ENCODE measurements at places on chromosomes 2 and 18.

- no peak for DNase-seq
Measured at GRCh38 chr2:207258263-207258991, 92.7 kb upstream of the KLF7 start.

DNA sequence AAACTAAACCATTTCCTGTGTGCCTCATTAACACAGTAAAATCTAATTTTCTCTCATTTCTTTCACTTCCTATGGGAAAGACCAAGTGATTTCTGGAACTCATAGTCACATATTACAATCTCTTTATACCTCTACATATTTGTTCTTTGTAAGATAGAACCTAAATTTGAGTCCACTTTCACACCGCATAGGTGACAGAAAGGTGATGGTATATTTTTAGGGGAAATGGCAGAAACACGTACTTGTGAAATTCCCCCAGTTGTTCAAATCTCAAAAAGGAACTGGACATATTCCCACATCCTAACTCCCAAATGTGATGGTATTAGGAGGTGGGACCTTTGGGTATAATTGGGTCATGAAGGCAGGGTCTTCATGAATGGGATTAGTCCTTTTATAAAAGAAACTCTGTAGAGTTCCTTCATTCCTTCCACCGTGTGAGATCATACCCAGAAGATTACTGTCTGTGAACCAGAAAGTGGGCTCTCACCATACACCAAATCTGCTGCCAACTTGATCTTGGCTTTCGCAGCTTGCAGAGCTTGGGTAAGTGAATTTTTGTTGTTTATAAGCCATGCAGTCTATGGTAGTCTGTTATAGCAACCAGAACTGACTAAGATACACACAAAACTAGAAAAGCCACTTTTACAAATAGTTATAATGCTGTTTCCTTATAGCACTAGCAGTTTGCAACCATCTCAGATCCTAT lies 542.1 kb downstream of the DSC3 start:
- no peak for DNase-seq

- no peak for DNase-seq
Measured at GRCh38 chr2:20852139-20852538, 29.2 kb upstream of the LDAH start.

GRCh38 chr2:241459520-241459919 lies 48.9 kb downstream of the STK25 start:
- no peak for DNase-seq

- no peak for DNase-seq
Measured at GRCh38 chr18:49238433-49239042, 221.9 kb downstream of the DYM start.
